ENCODE measurements at places on chromosomes 12 and 14. TPM values are rescaled to one million over a fixed set of nuclear protein-coding genes. Genes with fewer than 3 reads are reported as not detected.
A peak's percentile ranks its signal among the peaks of the same experiment; 100 is the strongest.

GRCh38 chr12:2335916-2336315 is 283.1 kb downstream of the CACNA1C start:
- no peak for DNase-seq

DNA sequence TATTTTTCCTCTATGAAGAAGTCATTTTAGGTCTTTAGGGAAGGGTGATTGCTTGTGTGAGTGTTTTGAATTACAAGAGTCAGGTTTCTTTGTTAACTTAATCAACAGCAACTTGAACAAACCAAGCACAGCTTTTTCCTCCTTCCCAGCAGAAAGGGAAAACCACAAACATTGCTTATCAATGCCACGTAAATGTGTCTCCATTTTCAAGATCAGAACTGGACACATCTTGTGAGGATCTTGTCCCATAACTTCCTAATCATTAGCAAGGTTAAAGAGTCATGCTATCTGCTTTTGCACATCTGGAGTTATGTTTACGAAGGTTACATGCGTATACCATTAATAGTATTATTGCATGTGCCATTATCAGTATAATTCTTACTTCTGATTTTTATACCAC is 248.0 kb upstream of the FLRT2 start:
- no peak for DNase-seq

GRCh38 chr14:37369425-37369824 is 171.7 kb downstream of the MIPOL1 start:
- no peak for DNase-seq

- DNase-seq, result no peak
Measured at GRCh38 chr14:73953731-73954130, 3.6 kb downstream of the COQ6 start.

DNA sequence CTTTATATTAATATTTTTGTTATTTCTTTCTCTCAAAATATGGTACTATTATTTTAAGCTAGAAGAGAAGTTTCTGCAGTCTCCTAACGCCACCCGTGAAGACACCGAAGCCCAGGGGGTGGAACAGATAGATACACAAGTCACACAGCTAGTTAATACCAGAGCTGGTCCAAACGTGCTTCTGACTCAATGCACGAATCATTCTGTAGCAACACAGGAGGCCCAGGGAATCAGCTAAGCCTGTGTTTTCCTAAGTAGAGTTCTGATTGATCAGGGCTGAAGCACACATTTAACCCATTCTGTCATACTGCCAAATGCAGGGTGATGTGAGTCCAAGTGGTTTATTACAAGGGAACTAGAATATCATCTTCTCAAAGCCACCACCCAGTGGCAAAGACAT is 116.9 kb upstream of the PWP1 start:
- DNase-seq, result no peak

GRCh38 chr14:74583689-74584434 is 28.2 kb downstream of the LTBP2 start:
- no peak for DNase-seq

GRCh38 chr14:101743701-101744100 is 17.8 kb upstream of the PPP2R5C start:
- DNase-seq, result no peak

DNA sequence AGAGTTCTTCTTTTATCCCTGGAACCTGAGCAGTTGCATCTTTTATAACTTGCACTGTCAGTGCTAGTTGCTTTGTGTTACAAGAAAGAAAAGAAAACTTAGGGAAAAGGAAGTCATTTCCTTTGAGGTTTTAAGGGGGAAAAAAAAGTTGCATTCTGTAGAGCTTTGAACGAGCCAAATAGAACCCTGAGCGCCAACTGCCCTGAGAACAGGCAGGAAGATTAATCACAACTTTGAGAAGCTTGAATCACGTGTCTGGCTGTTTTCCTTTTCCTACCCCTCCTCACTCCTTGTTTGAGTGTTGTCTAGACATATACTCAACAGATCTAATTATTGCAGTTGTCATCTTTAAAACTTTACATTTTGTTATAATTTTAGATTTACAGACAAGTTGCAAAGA is 12.5 kb downstream of the PCNX1 start:
- no peak for DNase-seq

DNA sequence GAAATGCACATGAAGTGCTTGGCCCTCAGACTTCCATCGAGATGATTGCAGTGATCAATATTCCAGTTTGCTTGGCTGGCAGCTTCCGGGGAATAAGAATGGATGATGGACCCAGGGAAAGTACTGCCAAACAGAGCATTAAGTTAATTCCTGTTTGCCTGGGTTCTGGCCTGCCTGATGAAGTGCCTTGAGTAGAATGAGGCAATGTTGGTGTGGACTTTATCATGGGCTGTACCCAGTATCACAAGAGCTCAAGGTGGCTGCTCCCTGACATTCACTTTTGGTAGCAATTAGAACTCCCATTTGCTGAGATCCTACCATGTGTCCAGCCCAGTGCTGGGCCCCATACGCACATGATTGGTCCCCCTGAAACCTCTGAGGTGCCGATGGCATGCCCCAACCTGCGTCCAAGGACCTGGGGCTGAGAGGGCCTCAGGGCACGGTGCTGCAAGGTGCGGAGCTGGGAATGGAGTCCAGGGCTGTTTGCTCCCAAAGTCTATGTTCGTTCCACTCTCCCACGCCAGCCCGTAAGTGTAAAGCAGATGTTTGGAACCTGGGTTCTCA is 80.7 kb downstream of the SLC25A47 start:
- no peak for DNase-seq

DNA sequence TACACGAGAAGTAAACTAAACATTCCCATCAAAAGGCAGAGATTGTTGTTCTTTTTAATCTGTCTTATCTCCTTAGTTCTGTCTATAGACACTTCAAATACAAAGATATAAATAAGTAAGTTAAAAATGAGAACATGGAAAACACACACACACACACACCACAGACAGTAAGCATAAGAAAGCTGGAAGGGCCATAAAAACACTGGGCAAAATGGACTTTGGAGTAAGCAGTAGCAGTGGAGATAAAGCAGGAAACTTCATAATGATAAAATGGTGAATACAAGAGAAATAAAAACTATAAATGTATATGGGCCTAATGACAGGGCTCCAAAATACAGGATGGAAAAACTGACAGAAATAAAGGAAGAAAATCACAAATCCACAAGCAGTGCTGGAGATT is 32.6 kb downstream of the KICS2 start:
- DNase-seq, result no peak

GRCh38 chr12:120290609-120291305 is 946 bp downstream of the RNU4-2 start:
- DNase-seq, result no peak

DNA sequence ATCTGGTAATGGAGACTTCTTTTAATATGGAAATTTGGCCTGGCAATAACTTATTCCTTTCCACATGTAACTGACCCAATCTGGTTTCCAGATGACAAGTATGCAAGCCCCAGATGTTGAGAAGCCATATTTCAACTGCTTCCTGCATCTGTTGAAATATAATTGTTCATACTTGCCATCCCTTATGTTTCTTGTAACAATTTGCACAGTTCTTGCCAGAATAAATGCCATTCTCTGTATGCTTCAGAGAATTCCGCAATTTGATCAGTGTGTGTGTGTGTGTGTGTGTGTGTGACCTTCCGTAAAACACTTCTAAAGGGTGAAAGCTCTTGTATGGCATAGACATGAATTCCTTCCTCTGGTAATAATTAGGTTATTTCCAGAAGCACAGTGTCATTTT is 1.8 kb upstream of the CLEC2A start:
- no peak for DNase-seq

- no peak for DNase-seq
Measured at GRCh38 chr14:97718886-97719442, 921.8 kb downstream of the VRK1 start.

DNA sequence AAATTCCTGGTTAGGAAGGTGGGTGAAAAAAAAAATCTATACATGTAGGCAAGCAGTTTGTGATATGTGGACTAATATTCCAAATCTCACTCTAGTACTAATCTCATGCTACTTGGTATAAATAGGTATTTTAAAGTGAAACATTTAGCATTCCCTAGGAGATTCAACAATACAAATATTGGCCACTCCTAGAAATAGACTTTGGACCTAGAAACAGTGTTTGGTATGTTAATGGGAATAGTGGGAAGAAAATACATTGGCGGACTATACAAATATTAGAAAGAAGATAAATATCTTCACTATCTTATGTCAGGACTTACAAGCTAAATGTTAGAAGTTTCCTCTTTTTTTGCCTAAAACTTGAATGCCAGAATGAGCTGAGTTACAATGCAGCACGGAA is 28.2 kb downstream of the HIGD1C start:
- no peak for DNase-seq

GRCh38 chr14:99181241-99181640 is 90.8 kb downstream of the BCL11B start:
- no peak for DNase-seq

- DNase-seq, result no peak
Measured at GRCh38 chr12:132021031-132021871, 71.5 kb downstream of the EP400 start.

GRCh38 chr14:65101631-65102440 is 481 bp downstream of the MAX start:
- no peak for DNase-seq

GRCh38 chr14:55133416-55133815 is 4.4 kb downstream of the LGALS3 start:
- peak; percentile 37 for DNase-seq

GRCh38 chr12:32600681-32601080 is 78.4 kb upstream of the DNM1L start:
- DNase-seq, result no peak

Gene RFX4
- total RNA-seq, result not detected

Gene NELL2
- 0.35 TPM for total RNA-seq

Gene GPX2
- not detected for total RNA-seq

Gene RDH16
- total RNA-seq, result 0.05 TPM

Gene LIN7A
- total RNA-seq, result 2.6 TPM

Gene KLRB1
- total RNA-seq, result not detected

Gene KRT7
- total RNA-seq, result 92.6 TPM

Gene DPF3
- total RNA-seq, result 6.2 TPM

Data from glomerular endothelial cell (primary cell).